ENCODE measurements at places on chromosomes 12 and 14.
A peak's percentile ranks its signal among the peaks of the same experiment; 100 is the strongest.

DNA sequence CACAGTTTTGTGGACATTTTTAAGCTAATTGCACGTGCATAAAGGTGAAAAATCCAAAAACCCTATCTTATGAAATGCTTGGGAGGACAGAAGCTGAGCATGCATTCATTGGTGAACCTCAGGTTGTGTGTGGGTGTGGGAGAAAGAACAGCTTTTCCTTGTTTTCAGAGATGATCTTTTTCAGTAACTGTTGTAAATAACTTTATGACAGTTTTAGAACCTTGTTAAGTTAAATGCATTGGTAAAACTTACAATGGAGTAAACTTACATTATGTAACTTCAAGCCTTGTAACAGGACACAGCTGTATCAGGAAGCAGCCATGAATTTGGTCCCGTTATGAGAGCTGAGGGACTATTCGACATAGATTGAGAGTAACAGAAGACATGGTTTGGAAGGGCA, 587.4 kb downstream of the GALC start:
- no peak for DNase-seq

GRCh38 chr12:54420766-54421144, 1.7 kb upstream of the ITGA5 start:
- no peak for DNase-seq

- peak; percentile 83 for DNase-seq
Measured at GRCh38 chr14:24013654-24014514, 25.2 kb downstream of the DHRS4L2 start.

GRCh38 chr14:53581504-53581903, 375.1 kb downstream of the BMP4 start:
- DNase-seq, result no peak

DNA sequence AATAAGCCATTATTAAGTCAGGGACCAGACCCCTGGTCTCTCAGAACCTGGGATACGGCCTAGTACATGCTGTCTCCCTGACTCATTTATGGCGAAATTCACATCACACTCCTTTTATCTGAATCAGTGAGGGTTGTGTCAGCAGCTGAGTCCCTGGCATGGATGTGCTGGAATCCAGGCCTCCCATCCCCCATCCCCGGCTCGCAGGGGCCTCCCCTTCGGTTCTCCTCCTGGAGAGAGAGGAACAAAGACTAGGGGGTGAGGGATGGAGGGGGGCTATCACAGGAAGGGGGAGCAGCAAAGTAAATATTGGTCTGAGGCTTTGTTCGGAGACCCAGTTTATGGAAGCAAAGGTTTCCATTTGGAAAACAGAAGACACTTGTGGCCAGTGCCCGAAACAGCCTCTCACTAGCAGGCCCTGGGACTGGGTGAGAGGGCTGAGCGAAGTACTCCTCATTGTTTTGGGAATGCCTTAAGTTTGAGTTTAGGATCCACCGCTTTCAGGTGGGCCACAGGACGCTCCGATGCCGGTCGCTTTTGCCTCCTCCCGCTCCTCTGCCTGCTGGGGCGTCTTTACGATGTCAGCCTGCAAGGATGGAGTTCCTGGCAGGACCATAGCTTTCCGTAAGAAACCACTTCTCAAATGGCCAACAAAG, 145.0 kb downstream of the PRKCH start:
- no peak for DNase-seq

DNA sequence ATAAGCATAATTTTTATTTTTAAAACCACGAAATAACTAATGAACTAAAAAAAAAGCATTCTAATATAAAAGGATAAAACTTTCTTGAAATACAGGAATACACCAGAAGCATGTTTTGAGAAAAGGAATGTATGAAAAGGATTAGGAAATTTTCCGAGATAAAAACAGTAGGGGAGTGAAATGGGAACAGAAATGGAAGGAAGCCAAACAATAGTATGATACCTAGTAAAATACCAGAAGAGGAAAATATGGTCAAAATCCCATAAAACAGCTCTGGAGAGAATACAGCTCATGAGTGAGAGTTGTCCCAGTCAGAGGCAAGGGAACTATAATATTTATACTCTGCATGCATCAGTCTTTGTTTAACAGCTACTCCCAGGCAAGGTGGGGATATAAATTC, 1016.2 kb downstream of the SLC6A15 start:
- DNase-seq, result no peak

Data from CD4-positive, alpha-beta T cell treated with Interleukin-21 for 1 hour (primary cell).